NCI-H146 (cell line): ENCODE measurements at places on chromosomes 7 and 10.

DNA sequence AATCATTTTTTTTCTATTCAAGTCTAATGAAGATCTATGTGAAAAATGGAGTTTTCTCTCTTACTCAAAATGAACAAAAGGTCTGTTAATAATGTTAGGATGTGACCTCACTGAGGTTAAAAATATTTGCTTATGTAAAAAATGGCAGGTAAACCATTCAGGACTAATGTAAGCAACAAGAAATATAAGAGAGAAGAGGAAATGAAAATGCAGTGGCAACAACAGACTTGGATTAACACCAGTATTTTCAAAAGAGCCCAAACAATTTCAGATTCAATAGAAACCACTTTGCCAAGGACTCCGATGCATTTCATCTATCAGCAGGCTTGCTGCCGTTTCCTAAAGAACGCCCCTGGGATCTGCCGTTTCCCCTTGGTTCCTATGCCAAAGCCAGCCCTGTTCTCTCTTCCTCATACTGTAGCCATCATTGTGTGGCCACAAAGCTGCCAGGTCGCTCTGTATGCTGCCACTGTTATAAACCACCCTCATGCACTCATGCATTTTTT lies 66.4 kb downstream of the MTURN start:
- no peak for DNase-seq

DNA sequence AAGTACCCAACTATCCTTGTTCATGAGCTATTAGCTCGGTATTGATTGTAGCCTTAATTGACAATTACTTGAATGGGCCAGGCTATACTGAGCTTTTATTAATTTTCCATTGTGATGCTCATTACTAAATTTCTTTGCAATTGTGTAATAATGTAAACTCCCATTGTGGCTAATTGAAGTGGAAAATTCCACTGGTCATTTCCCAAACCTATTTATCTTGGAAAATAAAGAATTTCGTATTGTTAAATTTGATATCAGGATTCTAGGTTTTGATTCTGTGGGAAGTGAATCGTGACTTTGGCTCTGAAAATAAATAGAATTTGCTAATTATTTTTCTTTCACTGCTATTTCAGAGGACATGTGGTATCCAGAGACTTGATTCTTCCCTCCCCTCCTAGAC lies 111.0 kb downstream of the RTKN2 start:
- DNase-seq = no peak

DNA sequence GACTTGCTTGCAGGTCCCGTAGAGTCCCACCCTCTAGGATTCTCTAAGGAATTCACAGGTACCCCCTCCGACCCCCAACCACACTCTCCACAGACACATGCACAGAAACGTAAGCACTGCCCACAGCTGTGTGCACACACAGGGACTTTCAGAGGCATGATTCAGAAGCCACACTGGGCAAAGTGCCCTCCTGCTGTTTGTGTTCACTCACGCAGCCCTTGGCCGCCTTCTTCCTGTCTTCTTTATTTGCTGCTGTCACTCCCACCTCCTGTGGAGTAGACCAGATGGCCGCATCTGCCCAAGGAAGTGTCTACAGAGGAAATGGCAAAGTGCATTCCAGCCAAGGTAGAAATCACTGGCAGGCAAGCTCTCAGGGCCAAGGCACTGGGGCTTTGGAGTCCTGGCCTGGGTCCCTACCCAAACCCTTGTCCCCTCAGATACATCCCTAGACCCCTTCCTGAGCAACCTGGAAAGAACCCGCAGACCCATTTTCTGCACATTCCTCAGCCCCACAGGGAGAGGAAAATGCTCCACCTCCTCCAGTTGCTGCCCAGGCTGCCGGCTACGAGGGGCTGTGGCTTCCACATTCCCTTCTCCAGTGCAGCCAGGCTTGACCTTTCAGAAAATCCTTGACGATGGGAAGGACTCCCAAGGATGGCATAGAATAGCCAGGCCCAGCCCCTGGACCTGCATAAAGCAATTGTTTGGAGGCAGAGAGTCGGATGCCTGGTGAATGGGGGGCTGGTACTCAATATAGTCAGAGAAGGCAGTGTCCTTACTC lies 21.6 kb upstream of the GIMAP8 start:
- peak; percentile 92 for DNase-seq

DNA sequence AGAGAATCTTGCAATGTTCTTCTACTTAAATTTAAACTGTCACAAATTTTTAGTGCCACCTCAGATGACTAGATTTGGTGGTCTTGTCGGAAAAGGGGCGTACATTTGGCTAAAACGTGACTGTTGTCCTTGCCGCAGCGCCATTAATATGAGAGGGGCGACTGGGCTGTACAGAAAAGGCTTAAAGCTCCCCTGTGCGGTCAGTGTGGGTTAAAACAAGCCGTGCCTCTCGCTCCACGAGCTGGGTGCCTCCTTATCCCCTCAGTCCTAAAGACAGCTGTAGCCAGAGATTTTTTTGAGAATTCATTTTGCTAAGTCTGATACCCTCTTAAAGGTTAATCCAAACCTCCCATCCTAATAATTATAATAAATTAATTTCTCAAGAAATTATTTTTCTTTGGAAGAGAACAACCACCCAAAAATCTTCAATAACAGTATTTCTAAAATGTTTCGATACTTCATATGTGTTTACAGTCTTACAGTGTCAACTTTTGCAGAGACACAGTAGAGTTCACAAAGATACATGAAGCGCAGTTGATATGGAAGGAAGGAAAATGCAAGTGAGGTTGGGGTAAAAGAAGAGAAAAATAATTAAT lies 68.6 kb downstream of the C7orf25 start:
- DNase-seq = peak; percentile 23

DNA sequence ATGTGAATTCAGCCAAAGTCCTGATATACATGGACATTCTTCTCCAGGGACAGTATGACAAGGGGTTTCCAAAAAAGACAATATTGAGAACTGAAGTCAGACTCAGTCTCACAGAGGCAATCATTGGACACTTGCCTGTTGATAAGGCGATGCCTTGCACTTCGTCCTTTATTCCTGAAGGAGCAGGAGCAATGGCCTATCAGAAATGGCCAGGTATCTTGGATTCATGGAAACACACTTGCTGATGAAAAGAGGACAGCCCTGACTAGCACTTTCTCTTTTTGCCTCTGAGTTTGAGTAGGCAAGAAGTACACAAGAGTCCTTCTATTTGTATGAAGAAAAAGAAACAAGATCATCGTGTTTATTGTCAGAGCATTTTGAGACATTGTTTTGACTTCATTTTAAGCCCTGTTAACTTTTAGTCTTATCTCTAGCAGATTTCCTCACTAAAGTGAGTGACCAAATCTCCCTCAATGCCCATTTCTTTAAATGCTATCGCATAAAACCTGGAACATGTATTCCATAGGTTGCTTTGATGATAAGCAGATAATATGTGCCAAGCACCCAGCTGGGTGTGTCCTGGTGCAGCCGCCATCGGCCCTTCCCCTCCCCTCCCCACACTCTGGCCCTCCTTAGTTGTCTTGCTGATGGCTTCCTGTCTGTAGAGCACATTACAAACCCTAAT lies 26.6 kb downstream of the ST8SIA6 start:
- DNase-seq = no peak

DNA sequence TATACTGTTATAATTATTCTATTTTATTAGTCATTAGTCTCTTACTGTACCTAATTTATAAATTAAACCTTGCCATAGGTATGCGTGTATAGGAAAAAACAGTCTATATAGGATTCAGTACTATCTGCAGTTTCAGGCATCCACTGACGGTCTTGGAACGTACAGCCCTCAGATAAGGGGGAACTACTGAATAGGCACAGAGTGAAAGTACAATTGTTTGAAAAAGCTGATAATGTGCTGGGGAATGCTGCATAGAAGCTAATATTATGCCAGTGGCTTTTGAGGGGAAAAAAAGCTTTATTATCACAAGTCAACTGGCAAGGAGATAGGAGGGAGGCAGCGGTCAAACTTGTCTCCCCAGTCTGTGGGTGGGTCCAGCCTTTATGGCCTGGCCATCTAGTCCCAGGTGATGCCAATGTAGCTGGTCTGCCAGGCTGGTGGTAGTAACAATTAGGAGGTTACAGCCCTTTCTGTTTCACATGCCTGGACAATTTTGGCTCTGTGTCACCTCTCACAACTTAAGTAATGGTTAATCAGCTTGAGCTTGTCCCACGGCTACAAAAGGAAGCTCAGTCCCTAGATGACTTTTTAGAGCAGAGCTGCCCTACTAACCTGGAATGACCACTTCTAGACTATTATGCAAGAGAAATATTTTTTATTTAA lies 8.3 kb upstream of the FMC1 start:
- DNase-seq = no peak

DNA sequence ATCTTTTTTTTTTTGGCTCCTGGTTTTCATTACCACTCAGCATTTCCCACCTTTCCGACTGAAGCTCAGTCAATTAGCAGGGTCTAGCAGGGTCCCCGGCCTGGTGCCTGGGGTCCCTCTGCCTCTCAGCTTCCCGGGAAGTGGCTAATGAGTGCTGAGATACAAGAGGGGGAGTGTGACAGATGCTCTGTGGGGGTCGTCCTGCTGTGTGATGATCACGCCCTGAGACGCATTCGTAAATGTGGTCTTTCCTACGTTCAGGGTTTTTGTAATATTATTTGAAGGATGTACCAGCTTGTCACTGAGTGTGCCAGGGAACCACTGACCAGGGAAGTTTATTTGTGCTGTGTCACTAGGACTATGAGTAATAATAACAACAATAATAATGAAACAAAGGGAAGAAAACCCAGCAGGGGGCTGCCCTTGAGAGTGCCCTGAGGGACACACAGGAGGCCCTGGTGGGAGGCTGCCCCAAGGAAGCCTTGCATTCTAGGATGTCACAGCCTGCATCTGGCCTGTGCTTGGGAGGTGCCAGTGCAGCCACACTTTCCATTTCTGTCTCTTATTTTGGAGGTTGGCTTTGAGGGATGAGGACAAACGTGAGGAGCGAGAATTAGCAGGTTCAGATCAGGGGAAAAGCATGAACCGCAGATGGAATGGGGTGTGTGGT lies 337.8 kb downstream of the ADARB2 start:
- DNase-seq = no peak

- no peak for DNase-seq
These were observed 388.9 kb upstream of the NPVF start for GRCh38 chr7:25617214-25617613.

DNA sequence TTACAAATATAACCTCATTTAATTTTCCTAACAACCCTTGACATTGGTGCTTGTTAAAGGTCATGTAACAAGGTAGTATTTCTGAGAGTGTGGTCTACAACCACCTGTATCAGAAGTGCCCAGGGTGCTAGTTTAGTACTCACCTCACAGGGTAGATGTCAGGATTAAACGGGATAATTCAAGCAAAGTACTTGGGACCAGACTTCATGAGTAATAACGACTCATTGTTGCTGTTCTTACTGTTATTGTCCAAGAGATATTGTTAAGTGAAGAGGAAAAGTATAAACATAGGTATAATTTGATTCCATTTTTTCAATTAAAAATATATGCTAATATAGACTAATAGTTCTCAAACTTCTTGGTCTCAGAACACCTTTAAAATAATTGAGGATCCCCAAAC lies 179.3 kb downstream of the WNT2 start:
- DNase-seq = no peak

- DNase-seq = peak; percentile 86
These were observed at the start of gene FGFR2 for GRCh38 chr10:121598263-121599249. TSS of gene FGFR2 (minus strand) at chr10:121598444. CDS start at chr10:121593817, 4,627 bp downstream.

DNA sequence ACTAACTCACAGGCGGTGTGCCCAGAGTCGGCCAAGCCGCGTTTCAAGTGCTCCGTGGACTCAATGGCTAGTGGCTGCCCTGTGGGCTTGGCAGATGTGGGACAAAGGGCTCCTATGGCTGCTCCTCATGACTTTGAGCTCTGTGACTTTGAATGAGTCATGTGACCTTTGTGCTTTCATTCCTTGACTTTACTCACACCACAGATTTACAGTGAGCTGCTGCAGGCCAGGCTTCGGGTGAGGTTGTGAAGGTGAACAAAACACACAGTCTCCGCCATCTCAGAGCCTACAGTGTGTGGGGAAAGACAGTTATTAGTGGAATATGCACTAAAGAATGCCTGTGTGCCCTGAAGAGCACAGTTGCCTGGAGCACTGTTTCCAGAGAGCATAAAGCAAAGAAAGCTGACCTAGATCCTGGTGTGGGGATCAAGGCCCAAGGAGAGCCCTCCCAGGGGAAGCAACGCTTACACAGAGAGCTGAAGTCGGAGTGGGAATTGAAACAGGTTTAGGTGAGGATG lies 29.7 kb upstream of the PLEKHA1 start:
- DNase-seq = no peak

GRCh38 chr10:75717126-75717916 lies 285.9 kb downstream of the LRMDA start:
- DNase-seq = peak; percentile 35
